ENCODE measurements at places on chromosomes 16 and 17. TPM values are rescaled to one million over a fixed set of nuclear protein-coding genes. Genes with fewer than 3 reads are reported as not detected.
A peak's percentile ranks its signal among the peaks of the same experiment; 100 is the strongest.

- no peak for DNase-seq
- H3K27me3 ChIP-seq, result no peaks in the 10 kb centered on the region
These were observed 26.3 kb downstream of the AARSD1 start for GRCh38 chr17:42937712-42938596.

GRCh38 chr17:55454906-55455474 lies 33.4 kb upstream of the MMD start:
- no peak overlapping the region for H3K27ac ChIP-seq
- no peak for DNase-seq
- H3K4me3 ChIP-seq, result no peak overlapping the region
- peaks cover 20% of the 10 kb centered on the region for H3K4me1 ChIP-seq
- H3K27me3 ChIP-seq, result no peaks in the 10 kb centered on the region

- DNase-seq, result peak; percentile 94
- H3K36me3 ChIP-seq, result no peaks in the 10 kb centered on the region
- no peaks in the 10 kb centered on the region for H3K27me3 ChIP-seq
- H3K4me1 ChIP-seq, result peaks cover 21% of the 10 kb centered on the region
These were observed 12.7 kb upstream of the ALDOA start for GRCh38 chr16:30052671-30053372.

DNA sequence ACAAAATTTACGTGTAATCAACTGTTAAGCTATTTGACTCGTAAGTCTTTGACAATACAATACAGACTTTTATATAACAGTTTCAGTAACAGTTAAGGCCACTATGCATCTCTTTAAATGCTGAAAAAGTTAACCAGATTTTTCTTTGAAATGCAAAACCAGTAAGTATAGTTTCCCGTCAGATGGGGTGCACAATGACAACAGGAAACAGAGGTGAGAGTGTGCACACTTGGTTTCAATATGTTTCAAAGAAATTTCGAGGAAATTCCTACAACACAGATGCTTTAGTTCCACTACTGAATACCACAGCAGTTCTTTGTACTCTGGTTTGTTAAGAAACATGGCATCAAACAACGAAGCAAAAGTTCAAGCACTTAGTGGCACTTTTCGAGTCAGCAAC lies 48.4 kb downstream of the RNF157 start:
- DNase-seq, result no peak
- H3K4me3 ChIP-seq, result no peak overlapping the region
- no peaks in the 10 kb centered on the region for H3K27me3 ChIP-seq
- no peaks in the 10 kb centered on the region for H3K36me3 ChIP-seq

GRCh38 chr16:3012828-3013420 lies at the start of gene CLDN9:
Gene CLDN9, plus strand, starts transcription at chr16:3012923. Its CDS starts 440 bp downstream, at chr16:3013363.
- H3K4me1 ChIP-seq, result peaks cover 2% of the 10 kb centered on the region
- H3K4me3 ChIP-seq, result no peak within 1 kb of the TSS
- H3K27me3 ChIP-seq, result peaks cover 97% of the 10 kb centered on the region
- H3K36me3 ChIP-seq, result no peaks in the 10 kb centered on the region

GRCh38 chr17:9850151-9850550 lies 24.4 kb downstream of the GLP2R start:
- DNase-seq, result no peak
- no peaks in the 10 kb centered on the region for H3K27me3 ChIP-seq
- H3K27ac ChIP-seq, result no peak overlapping the region
- no peak overlapping the region for H3K4me3 ChIP-seq

DNA sequence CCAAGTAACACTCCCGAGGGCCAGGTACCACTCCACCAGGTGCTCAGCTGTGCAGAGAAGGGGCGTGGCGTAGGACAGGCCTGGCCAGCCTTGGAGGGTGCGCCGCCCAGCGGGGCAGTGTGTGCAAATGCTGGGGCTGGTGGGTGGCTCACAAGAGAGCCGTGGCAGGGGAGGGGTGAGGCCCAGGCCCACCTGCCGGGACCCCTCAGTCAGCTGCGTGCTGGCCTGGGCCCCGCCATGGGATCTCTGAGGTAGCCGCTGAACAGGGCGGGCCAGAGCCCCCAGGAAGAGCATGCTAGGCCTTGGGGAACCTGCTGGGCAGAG lies 8.8 kb downstream of the TPSG1 start:
- H3K4me3 ChIP-seq, result no peak overlapping the region
- DNase-seq, result no peak
- no peaks in the 10 kb centered on the region for H3K36me3 ChIP-seq
- no peaks in the 10 kb centered on the region for H3K4me1 ChIP-seq
- H3K27me3 ChIP-seq, result peaks cover 15% of the 10 kb centered on the region
- no peak overlapping the region for H3K27ac ChIP-seq

- peak within 1 kb of the TSS; percentile 46 for H3K27ac ChIP-seq
- peaks cover 31% of the 10 kb centered on the region for H3K27me3 ChIP-seq
- H3K36me3 ChIP-seq, result no peaks in the 10 kb centered on the region
These were observed at the start of gene AATK for GRCh38 chr17:81166033-81166492. Gene AATK, minus strand, starts transcription at chr17:81166221. Its CDS starts 229 bp downstream, at chr17:81165992.

DNA sequence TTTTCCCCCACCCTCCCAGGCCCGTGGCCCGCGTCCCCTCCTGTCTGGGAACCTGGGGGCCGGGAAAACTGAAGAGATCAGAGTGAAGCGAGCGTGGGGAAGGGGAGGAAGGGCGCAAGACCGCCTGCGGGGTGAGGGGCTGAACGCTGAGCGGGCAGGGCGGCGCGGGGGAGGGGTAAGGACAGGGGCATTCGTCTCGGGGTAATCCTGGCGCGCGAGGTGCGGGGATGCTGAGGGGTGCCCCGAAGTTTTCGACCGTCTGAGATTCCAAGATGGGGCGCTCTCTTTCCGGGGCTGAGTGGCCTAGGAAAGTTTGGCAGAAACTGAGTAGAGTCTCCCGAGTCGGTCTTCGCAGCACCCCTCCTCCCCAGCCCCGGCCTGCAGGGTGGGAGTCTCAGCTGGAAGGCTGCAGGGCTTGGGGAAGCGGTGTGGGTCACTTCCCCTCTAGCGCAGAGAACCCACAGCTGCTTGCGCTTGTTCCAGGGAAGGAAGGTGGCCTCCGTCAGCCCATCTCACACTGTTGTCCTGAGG lies 555 bp downstream of the TTYH2 start:
- peaks cover 14% of the 10 kb centered on the region for H3K36me3 ChIP-seq
- peaks cover 77% of the 10 kb centered on the region for H3K4me1 ChIP-seq
- peak overlapping the region; percentile 93 for H3K27ac ChIP-seq

DNA sequence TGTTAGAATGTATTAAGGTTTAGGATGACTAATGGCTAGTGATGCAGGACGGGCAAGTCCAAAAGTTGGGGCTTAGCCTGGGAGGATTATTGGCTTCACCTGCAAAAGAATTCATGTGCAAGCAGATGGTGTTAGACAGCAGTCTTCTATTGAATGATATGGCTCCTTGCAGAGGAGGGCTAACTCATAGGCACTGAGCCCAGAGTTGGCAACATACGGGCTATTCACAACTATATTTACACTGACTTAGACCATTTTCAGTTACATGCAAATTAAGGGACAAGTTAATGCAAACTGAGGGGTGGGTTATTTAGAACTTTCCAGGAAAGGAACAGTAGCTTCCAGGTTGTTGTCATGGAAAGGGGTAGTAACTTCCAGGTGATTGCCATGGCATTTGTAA lies 1017.1 kb upstream of the EEF2KMT start:
- no peak overlapping the region for H3K4me3 ChIP-seq
- H3K27ac ChIP-seq, result no peak overlapping the region
- DNase-seq, result no peak
- H3K36me3 ChIP-seq, result no peaks in the 10 kb centered on the region

DNA sequence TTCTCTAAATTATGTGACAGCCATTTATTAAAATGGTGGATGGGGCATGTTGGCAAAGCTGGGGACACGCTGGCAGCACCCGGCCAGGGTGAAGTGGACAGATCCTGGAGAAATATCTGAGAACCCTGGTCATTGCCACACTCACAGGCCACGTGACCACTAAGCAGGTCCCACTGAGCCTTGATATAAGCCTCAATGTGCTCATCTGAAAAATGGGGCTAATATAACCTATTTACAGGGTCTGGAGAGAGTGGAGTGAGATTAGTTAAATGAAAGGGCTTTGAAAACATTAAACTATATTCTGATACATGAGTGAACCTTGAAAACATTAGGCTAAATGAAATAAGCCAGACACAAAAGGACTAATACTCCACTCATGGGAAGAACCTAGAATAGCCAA lies 108.9 kb downstream of the RBFOX3 start:
- no peak overlapping the region for H3K27ac ChIP-seq
- H3K36me3 ChIP-seq, result no peaks in the 10 kb centered on the region
- H3K4me1 ChIP-seq, result no peaks in the 10 kb centered on the region
- peaks cover 77% of the 10 kb centered on the region for H3K27me3 ChIP-seq

DNA sequence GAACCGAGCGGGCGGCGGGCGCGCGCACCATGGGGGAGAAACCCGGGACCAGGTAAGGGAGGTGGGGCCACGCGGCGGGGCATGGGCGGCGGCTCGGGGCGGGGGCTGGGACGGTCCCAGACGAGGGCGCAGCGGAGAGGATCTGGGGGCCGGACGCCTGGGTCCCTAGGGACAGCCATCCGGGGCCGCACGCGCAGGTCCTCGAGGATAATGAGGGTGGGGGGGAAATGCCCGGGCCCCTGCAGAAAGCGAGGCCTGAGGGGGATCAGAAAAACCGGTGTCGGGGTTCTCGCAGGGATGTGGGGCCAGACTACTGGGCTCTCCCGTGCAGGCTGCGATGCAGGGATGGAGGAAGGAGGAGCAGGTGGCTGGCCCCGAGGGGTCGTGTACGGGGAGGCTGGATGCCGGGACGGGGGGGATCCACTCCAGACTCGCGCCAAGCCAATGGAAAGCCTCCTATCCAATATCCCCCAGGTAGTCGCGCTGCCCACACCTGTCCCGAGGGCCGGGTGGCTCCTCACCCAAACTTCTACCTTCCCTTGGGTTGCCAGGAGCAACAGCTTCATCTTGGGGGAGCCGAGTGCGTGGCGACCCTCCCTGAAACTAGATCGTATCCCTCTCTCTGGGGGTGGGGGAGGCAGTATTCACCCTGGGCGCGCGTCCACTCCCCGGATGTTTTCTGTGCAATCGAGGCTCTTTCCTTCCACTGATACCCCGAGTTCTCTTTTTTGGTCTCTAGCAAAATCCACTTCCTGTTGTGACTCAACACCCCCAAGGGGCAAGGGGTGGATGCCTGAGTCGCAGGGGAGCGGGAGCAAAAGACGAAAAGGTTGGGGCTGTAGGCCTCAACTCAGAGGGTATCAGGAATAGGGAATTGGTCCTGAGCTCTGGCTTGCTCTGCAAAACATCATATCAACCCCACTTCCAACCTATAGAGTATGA lies 532 bp downstream of the ARRB2 start:
- peak overlapping the region; percentile 85 for H3K27ac ChIP-seq
- peaks cover 27% of the 10 kb centered on the region for H3K4me1 ChIP-seq
- no peaks in the 10 kb centered on the region for H3K27me3 ChIP-seq
- peak overlapping the region; percentile 84 for H3K4me3 ChIP-seq
- no peaks in the 10 kb centered on the region for H3K36me3 ChIP-seq

DNA sequence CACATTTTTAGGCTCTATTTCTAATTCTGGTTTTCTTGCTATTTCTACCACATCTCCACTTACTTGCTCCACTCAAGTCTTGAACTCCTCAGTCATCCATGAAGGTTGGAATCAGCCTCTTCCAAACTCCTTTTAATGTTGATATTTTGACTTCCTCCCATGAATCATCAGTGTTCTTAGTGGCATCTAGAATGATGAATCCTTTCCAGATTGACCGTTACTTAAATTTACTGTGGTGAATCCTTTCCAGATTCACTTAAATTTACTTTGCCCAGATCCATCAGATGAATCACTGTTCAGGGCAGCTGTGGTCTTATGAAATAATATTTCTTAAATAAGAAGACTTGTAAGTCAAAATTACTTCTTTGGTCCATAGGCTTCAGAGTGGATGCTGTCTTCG lies 32.4 kb downstream of the CLTC start:
- H3K27ac ChIP-seq, result no peak overlapping the region
- DNase-seq, result no peak

- no peaks in the 10 kb centered on the region for H3K36me3 ChIP-seq
- peaks cover 18% of the 10 kb centered on the region for H3K4me1 ChIP-seq
- no peaks in the 10 kb centered on the region for H3K27me3 ChIP-seq
These were observed 668.8 kb downstream of the WWOX start for GRCh38 chr16:78768226-78768625.

GRCh38 chr16:49828533-49829267 lies 27.2 kb downstream of the ZNF423 start:
- H3K27ac ChIP-seq, result peak overlapping the region; percentile 79
- no peaks in the 10 kb centered on the region for H3K27me3 ChIP-seq
- H3K4me3 ChIP-seq, result no peak overlapping the region
- DNase-seq, result peak; percentile 56
- no peaks in the 10 kb centered on the region for H3K36me3 ChIP-seq

GRCh38 chr17:81902653-81903414 lies 796 bp downstream of the NPB start:
- peaks cover 49% of the 10 kb centered on the region for H3K36me3 ChIP-seq
- H3K4me1 ChIP-seq, result peaks cover 16% of the 10 kb centered on the region
- no peak overlapping the region for H3K27ac ChIP-seq
- H3K4me3 ChIP-seq, result peak overlapping the region; percentile 57
- H3K27me3 ChIP-seq, result no peaks in the 10 kb centered on the region

GRCh38 chr16:84471316-84471715 lies 33.1 kb downstream of the MEAK7 start:
- no peaks in the 10 kb centered on the region for H3K27me3 ChIP-seq
- DNase-seq, result no peak
- peaks cover 19% of the 10 kb centered on the region for H3K36me3 ChIP-seq
- no peak overlapping the region for H3K27ac ChIP-seq

GRCh38 chr17:2312736-2313135 lies 9.0 kb downstream of the SRR start:
- H3K27ac ChIP-seq, result no peak overlapping the region
- H3K27me3 ChIP-seq, result no peaks in the 10 kb centered on the region
- DNase-seq, result no peak
- no peak overlapping the region for H3K4me3 ChIP-seq

DNA sequence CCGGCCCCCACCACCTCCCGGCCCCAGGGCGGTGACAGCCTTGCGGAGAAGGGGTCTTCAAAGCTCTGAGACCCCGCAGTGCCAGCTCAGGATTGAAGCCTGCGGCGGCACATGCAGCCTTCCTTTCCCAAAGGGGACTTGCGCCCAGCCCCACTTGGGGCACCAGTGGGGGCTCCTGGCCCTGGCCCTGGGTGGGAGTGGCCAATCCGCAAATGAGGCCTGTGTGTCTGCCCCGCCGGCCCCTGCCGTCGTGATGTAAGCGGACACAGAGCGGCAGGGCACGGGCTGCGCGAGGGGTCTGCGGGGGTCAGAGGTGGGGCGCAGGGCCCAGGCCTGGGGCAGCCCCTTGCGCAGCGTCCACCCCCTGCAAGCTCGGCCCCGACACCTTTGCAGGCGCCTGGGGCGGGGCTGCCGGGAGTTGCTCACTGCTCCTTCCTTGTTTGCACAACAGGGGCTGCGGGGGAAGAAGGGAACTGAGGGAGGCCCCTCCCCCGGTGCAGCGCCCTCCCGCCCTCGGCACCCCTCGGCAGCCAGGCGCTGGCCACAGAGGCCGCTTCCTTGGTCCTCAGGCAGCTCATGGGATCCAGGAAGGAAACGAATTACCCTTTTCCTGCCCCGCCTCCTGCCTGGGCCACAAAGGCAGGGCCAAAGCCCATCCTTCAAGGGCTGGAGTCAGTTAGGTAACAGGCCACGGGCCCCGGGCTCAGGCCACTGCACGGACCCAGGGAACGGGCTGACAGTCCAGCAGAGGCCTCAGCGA lies 2.9 kb downstream of the SLC16A3 start:
- H3K36me3 ChIP-seq, result no peaks in the 10 kb centered on the region
- peak overlapping the region; percentile 98 for H3K27ac ChIP-seq
- peaks cover 13% of the 10 kb centered on the region for H3K27me3 ChIP-seq
- peak; percentile 86 for DNase-seq

Gene HELZ
- 36.7 TPM for total RNA-seq

Gene SPNS3
- total RNA-seq, result 1.7 TPM

Gene SOCS7
- 13.2 TPM for total RNA-seq

Gene TBC1D3K
- total RNA-seq, result not detected

Gene KIF2B
- not detected for total RNA-seq

Gene DHRS7C
- 3.1 TPM for total RNA-seq

Gene RNF157
- total RNA-seq, result 4.8 TPM

Gene SLFN14
- not detected for total RNA-seq

Gene JPH3
- total RNA-seq, result 0.14 TPM

Gene UTS2R
- 1.4 TPM for total RNA-seq

Gene CDRT4
- 1.4 TPM for total RNA-seq

Gene KRTAP2-3
- total RNA-seq, result not detected

Gene G6PC1
- not detected for total RNA-seq

Gene KRTAP1-4
- total RNA-seq, result not detected

Measured in left ventricle myocardium inferior (tissue), 1 donor.